ENCODE measurements at places on chromosomes 16 and 17.

DNA sequence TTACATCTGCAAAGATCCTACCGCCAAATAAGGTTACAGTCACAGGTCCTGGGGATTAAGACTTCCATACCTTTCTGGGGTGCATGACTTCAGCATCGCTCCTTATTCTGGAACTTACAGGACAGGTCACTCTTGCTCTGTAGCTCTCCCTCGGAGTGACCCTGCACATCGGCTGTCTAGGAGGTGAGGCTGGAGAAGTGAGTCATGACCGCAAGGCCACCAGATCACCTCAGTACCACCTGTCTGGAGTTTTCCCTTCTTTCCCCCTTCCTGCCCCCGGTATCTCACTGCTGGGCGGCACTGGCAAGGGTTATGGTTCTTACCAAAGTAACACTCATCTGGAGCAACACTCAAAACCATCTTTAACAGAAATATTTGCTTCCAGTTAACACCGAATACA, 374.8 kb downstream of the SLC39A11 start:
- no peak for DNase-seq

- DNase-seq, result no peak
Measured at GRCh38 chr17:31486351-31487062, 95.0 kb downstream of the RAB11FIP4 start.

DNA sequence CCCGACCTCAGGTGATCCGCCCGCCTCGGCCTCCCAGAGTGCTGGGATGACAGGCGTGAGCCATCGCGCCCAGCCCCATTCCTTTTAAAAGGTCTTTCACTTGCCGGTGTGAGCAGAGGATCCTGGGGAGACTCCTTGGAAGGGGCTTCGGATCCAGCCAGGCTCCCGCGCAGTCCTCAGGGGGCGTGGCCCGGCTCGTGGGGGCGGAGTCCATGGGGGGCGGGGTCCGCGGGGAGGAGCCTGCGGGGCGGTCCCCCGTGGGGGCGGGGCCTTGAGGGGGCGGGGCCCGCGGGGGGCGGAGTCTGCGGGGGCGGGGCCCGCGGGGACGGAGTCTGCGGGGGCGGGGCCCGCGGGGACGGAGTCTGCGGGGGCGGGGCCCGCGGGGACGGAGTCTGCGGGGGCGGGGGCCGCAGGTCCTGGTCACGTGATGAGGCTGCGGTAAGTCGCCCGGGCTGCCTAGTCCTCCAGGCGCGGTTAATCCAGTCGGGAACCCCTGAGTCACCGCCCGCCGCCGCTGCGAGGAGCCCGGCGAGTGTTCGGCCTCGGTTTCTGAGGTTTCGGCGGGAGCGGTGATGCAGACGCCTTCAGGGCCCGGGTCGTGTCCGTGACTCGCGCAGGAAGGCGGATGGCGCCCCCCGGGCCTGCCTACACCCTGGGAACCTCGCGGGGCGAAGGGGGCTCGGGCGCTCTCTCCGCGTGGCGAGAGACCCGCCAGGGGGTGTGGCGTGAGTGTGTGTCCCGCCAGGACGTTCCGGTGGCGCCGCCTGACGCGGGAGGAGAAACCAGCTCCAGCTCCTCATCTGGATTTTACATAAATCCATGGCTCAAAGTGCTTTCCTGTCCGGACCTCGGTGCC, 23.6 kb upstream of the ABR start:
- DNase-seq, result peak; percentile 52

GRCh38 chr17:79670537-79671084, 59.8 kb upstream of the RBFOX3 start:
- no peak for DNase-seq

DNA sequence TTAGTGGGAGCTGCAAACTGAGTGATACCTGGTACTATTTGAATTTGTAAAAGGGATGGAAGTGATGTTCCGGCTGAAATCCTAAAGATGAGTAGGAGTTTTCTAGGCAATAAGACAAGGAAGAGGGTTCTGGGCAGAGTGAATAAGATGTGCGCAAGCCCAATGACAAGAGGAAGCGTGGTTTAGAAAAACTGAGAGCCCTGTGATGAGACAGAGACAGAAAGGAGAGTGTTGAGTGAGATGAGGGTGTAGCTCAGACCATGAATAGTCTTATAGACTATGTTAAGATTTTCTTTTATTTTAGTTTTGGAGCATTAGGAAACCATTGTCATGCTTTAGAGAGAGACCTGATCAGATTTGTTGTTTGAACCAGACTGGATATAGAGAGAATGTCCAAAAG, 50.2 kb downstream of the COX10 start:
- DNase-seq, result no peak

- DNase-seq, result no peak
Measured at GRCh38 chr16:73210686-73211085, 162.8 kb upstream of the ZFHX3 start.

GRCh38 chr16:49675413-49675812, 180.5 kb downstream of the ZNF423 start:
- DNase-seq, result no peak

GRCh38 chr17:29148790-29149430, 31.3 kb downstream of the MYO18A start:
- peak; percentile 92 for DNase-seq

DNA sequence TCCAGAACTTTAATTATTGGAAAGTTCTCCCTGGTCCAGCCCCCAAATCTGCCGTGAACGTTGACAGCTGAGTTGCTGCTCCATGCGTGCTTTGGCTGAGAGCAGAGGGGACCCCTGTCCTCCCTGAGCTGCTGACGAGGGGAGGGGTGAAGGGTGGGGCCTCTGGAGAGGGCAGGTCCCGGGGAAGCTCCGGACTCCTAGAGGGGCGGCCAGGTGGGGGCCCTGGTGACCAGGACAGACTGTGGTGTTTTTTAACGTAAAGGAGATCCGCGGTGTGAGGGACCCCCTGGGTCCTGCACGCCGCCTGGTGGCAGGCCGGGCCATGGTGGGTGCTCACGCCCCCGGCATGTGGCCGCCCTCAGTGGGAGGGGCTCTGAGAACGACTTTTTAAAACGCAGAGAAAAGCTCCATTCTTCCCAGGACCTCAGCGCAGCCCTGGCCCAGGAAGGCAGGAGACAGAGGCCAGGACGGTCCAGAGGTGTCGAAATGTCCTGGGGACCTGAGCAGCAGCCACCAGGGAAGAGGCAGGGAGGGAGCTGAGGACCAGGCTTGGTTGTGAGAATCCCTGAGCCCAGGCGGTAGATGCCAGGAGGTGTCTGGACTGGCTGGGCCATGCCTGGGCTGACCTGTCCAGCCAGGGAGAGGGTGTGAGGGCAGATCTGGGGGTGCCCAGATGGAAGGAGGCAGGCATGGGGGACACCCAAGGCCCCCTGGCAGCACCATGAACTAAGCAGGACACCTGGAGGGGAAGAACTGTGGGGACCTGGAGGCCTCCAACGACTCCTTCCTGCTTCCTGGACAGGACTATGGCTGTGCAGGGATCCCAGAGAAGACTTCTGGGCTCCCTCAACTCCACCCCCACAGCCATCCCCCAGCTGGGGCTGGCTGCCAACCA, at the start of gene MC1R:
Gene MC1R, plus strand, starts transcription at position 410 of the 895 bp plus-strand sequence. Its CDS starts 397 bp downstream, at position 807.
- DNase-seq, result no peak

DNA sequence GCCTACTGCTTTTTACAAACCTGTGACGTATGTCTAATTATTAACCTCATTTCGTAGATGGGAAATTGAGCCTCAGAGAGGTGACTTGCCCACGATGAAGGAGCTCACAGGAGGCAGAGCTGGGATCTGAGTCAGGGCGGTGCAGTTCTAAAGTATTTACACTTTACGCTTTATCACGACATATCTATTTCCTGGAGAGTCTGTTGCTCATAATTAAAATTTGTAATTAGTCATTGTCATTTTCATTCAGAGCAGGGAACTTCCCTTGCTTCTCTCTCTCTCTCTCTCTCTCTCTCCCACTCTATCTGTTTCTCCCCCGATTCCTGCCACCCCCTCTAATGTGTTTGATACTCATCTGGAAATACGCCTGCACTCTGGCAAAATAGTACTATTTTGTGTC, 5.9 kb downstream of the SLC5A11 start:
- no peak for DNase-seq

- DNase-seq, result no peak
Measured at GRCh38 chr16:29763326-29763725, 14.7 kb upstream of the ZG16 start.

GRCh38 chr16:87057211-87057881, 259.8 kb downstream of the C16orf95 start:
- no peak for DNase-seq

- no peak for DNase-seq
Measured at GRCh38 chr16:50718061-50718760, 23.7 kb upstream of the CYLD start.

DNA sequence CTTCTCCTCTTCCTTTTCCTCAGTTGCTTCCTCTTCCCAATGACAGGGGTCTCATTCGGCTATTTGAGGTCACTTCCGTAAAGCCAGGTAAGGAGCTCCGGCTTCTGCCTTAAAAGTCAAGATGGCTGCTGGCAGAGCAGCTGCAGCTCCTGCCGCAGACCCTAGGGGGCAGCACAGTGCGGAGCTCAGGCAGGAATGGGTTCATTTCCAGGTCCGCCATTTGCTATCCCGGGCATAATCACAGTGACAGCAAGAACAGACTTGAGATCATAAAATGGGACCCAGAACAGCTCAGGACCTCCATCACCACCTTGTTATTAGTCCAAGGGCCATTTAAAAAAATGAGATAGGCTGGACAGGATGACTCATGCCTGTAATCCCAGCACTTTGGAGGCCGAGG, 199.5 kb downstream of the ZNF18 start:
- DNase-seq, result no peak

GRCh38 chr16:8631818-8632465, 10.4 kb downstream of the METTL22 start:
- DNase-seq, result no peak

- no peak for DNase-seq
Measured at GRCh38 chr17:44293509-44294226, 14.7 kb upstream of the RUNDC3A start.

- no peak for DNase-seq
Measured at GRCh38 chr16:49839017-49839825, 16.7 kb downstream of the ZNF423 start.

GRCh38 chr16:83723901-83724300, 83.9 kb upstream of the HSBP1 start:
- no peak for DNase-seq

DNA sequence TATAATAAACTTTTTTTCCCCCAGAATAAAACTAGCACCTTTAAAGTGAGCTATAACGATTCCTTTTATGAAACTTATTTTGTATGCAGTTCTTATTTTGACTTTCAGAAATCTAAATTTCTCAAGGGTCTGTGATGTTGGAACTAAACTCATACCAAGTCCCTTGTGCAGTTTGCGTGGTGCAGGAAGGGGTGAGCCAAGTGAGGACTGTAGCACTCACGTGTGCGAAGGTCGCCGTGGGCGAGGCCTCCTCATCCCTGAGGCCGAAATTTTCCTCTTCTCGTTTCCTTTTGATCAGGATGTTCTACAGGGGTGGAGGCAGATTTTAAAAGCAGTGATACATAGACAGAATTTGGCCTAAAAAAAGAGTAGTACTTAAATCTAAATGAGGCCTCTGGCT, 73.7 kb downstream of the RPTOR start:
- DNase-seq, result no peak

DNA sequence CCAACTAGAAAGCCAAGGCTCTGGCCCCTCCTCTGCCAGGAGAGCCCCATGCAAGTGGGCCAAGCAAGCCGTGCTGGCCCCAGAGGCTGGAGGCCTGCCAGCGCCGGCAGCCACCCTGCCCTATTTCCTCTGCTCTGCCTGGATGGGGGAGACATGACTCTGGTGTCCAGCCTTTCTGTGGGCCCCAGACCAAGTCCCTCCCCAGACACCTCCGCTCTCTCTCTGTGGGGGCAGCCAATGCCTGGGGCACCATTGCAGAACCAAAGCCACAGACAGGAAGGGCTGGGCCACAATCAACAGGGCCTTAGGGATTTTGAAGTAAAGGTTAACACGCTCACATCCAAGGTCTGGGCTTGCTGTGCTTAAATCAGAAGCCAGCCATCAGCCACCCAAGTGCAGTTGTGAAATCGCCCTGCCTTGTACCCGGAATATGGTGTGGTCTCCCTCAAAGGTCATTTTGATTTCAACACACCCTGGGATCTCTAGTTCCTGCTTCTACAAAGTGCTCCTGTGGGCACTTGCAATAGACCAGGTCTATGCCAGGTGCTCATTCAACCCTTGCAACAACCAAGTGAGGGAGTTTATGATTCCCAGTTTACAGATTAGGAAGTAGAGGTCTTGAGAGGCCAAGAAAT, 63.5 kb upstream of the TEX2 start:
- DNase-seq, result peak; percentile 36

GRCh38 chr16:5928476-5929065, 831.0 kb upstream of the EEF2KMT start:
- no peak for DNase-seq

GRCh38 chr17:2230877-2231276, 72.7 kb downstream of the SMG6 start:
- DNase-seq, result no peak

- no peak for DNase-seq
Measured at GRCh38 chr16:3494386-3494973, 809 bp downstream of the C16orf90 start.

- no peak for DNase-seq
Measured at GRCh38 chr17:36935671-36936454, 1.4 kb upstream of the LHX1 start.

DNA sequence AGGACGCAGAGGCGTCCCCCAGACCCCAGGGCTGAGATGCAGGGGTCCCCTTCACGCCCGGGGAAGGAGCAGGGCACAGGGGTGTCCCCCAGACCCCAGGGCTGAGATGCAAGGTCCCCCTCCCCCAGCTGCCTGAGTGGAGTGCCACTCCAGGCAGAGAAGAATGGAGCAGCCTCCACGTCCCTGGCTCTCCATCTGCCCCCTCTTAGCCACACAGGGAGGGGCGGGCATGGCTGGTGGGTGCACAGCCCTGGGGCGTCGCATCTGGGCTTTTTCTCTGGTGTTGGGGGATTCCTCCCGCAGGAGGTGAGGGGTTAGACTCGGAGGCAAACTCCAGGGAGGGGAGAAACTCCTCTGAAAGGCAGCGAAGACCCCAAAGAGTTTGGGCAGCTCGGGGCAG, 17.5 kb downstream of the CIBAR2 start:
- no peak for DNase-seq

DNA sequence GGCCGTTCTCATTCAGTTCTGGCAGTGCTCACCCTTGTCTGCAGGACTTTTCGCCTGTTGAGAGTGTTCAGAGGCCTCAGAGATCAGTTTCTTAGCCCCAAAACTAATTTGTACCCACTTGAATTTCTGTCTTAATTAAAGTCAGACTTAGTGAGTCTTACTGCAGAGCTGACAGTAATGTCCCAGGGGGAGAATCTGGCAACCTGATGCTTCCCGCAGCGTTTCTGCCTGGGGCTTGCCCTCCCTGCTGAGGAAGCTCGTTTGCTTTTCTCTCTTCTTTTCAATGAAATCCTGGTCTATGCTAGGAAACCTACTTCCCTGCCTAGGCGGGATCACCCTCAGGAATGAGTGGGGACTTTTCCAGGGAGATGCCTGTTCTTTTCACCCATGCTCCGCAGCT, 25.3 kb downstream of the DBNDD1 start:
- no peak for DNase-seq

DNA sequence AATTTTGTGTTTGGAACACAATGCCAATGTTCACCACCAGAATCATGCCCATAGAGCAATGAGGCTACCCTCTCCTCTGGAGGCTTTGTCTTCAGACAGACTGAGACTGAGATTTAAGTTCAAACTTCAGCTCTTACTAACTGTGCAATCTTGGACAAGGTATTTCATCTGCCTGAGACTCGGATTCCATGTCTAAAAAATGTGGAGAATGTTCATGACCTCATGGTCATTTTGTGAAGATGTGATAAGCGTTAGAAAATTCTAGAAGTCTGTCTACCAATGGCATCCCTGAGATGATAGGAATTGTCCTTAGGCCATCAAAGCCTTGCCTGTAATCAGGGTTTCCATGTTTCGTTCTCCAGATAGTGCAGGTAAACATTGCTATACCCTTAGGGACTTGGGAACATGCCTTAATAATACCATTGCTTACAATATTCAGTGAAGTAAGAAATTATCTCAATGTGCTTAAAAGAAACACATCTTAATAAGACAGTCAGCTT, 388.2 kb upstream of the MAF start:
- no peak for DNase-seq

Data from NCI-H460 (cell line).